Eye (tissue), 1 donor: ENCODE measurements at places on chromosomes 13 and 19.

DNA sequence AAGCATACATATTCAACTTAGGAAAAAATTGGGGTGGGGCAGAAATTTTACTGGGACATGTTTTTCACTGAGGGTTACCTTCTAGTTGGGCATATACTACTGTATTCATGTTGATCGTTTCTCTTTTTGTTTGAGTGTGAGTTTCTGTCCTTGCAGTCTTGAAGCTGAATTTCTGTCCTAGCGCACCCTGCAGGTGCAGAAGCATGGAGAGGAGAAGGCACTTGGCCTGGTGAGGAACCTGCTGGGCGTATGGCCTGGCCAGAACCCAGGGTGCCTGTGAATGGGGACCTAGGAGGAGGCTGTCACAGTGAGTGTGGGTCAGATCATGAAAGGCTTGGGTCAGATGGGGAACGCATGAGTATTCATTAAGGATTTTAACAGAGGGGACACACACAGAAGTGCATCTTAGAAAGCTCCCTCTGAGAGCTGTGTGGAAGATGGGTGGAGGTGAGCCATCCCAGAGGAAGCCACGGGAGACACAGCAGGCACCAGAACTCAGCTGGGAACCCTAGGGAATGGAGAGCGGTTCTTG, 36.8 kb downstream of the SERP2 start:
- no peak for DNase-seq

DNA sequence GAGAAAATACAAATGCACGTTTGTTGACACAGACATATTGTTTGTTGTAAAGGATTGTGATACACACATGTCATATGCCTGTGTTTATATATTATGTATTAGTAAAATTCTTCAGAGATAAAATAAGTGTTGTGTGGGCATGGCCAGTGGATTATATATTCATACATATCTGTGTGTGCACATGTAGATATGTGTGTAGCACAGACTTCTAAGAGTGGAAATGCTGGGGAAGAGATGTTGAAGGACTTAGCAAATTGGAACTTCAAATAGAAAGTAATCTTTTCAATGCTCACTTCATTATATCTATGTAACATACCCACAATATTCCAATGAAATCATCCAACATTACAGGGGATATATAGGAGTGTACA, 413.2 kb downstream of the LMO7 start:
- no peak for DNase-seq

- DNase-seq = no peak
These were observed 2.2 kb downstream of the GFY start for GRCh38 chr19:49427339-49427738.

DNA sequence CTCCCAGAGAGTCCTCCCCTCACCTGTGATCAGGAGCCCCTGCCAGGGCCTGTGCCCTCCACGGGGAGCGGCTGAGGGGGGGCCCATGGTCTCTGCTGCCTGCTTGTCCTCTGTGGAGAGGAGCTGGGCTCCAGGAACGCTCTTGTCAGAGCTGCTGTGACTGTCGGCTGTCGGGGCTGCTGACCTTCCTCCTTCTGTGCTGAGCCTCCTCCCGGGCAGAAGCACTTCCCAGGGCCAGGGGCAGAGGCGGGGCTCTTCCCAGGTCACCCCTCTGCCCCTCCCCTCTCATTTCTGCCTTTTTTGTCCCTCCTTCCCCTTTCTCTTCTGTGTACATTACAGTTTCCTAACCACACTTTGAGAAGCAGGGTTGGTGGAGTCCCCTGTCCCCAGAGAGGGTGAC, at the start of gene CEACAM4:
CEACAM4 (minus strand) TSS at position 198 of the 400 bp plus-strand sequence; CDS start at position 87, 111 bp downstream.
- DNase-seq = no peak

DNA sequence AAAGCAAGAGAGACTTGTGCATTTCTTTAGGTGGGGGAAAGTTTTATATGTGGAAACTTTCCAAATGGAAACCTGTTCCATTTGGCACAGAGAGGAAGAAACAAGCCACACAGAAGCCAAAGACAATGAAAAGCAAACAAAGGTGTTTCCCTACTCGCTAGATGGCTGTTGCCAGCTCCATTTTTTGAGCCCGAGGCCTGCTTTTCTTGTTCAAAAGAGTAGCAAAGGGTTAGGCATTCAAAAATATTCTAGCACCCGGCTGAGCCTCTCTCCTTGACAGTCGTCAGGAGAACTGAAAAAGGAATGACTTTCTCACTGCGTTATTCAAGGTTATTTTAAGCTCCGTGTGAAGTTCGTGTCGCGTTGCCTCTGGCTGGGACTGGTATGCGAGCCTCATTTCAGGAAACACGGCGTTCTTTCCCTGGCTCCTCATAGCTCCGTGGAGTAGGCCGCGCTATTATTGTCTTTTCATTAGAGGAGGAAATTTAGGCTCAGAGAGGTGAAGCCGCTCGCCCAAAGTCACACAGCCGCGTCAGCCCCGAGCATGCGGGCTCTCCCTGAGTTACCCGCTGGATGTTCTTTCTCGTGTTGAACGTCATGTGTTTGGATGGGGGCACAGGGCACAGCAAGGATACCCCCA, 7.6 kb downstream of the TRPM4 start:
- peak; percentile 38 for DNase-seq

- peak; percentile 18 for DNase-seq
These were observed 27.6 kb downstream of the ZNF541 start for GRCh38 chr19:47545061-47545948.

DNA sequence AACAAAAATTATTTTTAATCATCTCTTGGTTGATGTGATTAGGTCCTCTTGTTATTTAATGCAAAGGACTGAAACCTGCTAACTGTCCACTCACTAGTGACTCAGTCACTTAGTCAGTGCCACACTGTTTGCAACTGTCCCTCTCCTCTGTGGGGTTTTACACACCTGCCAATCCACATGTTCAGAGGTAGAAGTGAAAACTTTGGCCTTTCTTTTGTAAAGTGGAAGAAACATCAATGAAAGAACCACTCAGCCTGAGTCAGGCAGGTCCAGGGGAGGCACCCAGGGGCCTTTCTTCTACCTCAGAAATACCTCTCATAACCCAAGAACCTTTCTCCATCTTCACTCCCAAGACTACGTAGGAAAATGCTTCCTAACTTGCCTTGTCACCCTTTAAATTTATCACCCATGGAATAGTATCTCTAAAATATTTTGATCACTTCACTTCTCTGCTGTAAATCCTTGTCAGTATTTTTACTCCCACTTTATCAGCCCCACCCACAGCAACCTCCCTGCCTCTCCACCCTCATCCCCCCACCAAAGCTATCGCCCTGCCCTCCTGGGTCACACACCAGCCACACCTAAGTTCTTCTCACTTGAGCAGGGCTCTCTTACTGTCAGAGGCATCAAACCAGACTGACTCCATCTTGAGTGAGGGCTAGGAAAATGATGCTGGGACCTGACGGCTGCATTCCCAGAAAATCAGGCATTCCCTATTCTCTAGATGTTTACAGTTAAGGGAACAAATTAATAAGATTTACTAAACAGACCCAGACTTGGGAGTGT, 29.6 kb upstream of the EEF1AKMT1 start:
- DNase-seq = no peak

DNA sequence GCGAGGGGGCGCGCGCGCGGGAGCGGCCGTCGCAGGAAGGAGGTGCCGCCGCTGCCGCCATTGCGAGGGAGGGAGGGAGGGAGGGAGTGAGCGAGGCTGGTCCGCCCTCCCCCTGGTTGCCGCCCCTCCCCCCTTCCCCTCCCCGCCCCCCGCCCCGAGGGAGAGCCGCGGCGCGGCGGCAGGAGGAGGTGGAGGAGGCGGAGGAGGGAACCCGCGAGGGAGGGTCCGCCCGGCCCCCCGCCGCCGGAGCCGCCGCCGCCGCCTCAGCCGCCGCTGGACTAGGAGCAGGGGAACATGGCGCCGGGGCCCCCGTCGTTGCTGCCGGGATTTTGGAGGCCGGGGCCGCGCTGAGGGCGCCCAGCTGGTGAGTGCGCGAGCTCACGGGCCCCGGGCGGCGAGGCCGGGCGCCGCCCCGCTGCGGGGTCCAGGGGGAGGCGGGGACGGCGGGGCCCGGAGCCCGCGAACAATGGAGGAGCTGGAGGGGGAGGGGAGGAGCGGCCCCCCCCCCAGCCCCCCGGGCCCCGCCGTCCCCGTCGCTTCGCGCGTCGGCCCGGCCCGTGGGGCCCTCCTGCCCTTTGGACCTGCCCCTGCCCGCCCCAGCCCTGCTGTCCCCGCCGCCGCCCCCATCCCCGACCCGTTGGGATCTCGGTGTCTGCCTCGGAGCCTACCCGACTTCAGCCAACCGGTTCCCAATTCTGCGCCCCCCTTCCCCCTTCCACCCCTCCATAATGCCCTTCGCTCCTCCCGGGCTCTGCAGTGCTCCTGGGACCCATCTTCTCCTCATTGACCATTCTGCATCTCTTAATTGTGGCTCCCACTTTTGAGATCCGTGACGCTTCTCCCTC, at the start of gene ARHGAP35:
ARHGAP35 (plus strand) TSS at position 152 of the 845 bp plus-strand sequence. CDS start 57,679 bp downstream, outside the sequence.
- DNase-seq = no peak

DNA sequence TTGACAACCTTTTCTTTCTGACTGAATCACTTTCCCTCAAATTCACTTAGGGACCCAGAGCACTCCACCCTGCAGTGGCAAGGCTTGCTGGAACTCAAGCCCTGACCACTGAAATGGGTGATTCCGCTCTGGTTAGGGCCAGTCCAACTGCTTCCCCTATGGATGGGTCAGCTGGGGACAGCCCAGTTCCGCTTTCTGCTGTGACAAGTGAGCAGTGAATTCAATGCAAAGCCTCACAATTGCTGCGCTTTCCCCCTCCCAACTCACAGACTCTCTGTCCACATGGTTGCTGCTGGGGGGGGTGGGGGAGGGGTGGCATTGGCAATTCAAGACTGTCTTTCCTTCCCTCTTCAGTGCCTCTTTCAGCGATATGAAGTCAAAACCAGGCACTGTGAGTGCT, 18.7 kb downstream of the CD70 start:
- DNase-seq = no peak

GRCh38 chr19:1774989-1775772, 21.9 kb downstream of the ONECUT3 start:
- DNase-seq = no peak

DNA sequence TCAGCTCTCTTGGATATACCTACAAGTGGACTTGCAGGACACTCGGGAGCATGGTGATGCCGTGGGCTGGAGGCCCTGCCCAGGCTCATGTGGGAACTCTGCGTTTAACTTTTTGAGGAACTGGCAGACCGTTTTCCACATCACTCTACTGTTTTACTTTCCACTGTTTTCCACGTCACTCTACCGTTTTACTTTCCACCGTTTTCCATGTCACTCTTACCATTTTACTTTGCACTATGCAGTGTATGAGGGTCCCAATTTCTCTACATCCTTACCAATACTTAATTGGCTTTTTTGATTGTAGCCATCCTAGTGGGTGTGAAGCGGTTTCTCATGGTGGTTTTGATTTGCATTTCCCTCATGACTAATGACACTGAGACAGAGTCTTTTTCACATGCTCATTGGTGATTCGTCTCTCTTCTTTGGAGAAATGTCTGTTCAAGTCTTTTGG, 40.5 kb downstream of the GATAD2A start:
- no peak for DNase-seq

- DNase-seq = no peak
These were observed 6.5 kb downstream of the MEIOSIN start for GRCh38 chr19:45739498-45740439.

DNA sequence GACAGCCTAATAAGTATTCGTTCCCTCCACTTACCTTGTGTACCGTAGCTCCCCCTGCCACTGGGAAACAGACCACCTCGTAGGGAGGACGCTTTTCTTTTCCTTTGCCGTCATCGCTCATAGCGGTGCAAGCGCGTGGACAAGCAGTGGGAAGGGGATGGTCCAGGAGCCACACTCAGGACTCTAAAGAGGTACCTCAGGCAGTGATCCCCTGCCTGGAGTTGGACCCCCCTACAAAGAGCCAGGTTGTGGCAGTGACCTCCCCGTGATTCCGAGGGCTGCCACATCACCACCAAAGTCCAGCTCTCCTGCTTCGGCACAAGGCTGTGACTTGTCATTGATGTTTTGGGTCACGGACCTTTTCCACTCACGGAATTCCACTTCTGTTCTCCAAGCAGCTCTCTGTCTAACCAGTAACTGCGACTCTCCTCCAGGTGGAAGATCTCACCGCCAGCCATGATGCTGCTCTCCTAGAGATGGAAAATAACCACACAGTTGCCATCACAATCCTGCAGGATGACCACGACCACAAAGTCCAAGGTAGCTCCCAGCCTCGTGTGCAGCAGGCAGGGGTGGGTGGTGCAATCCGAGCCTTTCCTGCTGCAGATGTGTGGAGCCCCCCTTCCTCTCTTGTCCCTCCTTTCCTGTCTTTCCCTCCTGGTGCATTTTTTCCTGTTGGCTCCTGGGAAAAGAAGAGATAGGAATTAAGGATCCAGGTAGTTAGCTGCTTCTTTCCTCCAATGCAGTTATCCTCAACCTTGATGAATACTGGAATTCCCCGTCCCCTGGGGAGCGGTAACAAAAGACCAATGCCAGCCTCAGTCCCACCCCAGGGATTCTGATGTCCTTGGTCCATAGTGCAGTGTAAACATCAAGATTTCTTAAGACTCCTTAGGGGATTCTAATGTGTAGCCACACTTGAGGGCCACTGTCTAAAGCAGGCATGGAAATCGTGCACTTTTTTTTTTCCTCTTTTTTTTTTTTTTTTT, 107.7 kb downstream of the SLC7A1 start:
- no peak for DNase-seq

GRCh38 chr19:1585243-1585580, 7.5 kb downstream of the MBD3 start:
- DNase-seq = no peak

- DNase-seq = peak; percentile 51
These were observed 27.3 kb downstream of the TM9SF2 start for GRCh38 chr13:99528547-99528946.

GRCh38 chr19:16136185-16136999, 7.1 kb upstream of the HSH2D start:
- no peak for DNase-seq

- DNase-seq = peak; percentile 15
These were observed 138.4 kb downstream of the RFC3 start for GRCh38 chr13:33956346-33956745.

- no peak for DNase-seq
These were observed 1.1 kb downstream of the ZNF570 start for GRCh38 chr19:37470216-37470615.

DNA sequence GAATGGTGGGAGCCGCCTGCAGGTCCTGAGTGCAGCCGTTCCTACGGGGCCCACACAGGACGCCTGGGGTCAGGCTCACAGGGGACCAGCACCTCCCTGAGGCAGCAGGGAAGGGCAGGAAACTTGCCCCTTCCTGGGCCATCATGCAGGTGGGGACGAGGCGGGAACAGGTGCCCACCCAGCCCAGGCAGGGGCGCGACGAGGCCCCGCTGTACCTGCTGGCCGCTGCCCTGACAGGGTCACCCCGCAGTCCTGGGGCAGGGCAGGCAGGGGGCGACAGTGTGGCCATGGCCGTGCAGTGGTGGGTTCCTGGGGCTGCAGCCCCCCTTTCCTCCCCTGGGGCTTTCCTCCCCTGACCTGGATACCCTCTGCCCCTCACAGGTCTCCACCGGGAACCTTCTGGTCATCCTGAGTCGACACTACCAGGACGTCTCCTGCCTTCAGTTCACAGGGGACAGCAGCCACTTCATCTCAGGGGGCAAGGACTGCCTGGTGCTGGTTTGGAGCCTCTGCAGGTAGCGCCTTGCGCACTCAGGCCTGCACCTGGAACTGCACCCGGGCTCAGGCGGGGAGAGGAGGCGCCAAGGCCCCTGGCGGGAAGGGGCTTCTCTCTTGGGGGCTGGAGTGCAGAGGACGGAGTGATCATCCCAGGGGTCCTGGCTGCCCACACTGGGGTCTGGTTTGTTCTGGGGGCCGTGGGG, 5.4 kb downstream of the WDR18 start:
- no peak for DNase-seq

- DNase-seq = no peak
These were observed 916.4 kb downstream of the UQCRFS1 start for GRCh38 chr19:28296506-28296905.

- peak; percentile 37 for DNase-seq
These were observed 593 bp downstream of the ATP8B3 start for GRCh38 chr19:1811472-1811894.

- DNase-seq = no peak
These were observed 18.4 kb upstream of the CACTIN start for GRCh38 chr19:3645067-3645396.
